ENCODE measurements at places on chromosomes 2 and 18. TPM values are rescaled to one million over a fixed set of nuclear protein-coding genes. Genes with fewer than 3 reads are reported as not detected.

- no peak for DNase-seq
Measured at GRCh38 chr18:31267823-31268481, 50.0 kb upstream of the DSG1 start.

DNA sequence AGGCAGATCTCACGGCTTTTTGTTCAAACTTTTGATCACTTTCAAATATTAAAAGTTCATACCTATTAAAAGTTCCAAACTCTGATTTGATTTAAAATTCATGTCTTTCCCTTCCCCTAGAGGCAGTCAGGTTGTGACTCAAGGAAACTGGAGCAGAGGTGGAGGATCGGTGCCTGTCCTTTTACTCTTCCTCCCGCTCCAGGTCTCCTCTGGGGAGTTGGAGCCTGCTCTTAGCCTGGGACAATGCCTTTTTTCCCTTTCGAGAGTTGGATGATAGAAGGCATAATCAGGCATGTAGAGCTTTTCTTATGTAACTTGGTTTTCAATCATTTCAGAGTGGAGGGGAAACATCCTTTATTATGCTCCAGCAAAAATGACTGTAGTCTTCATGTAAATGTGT, 1706.1 kb upstream of the CELF4 start:
- no peak for DNase-seq

DNA sequence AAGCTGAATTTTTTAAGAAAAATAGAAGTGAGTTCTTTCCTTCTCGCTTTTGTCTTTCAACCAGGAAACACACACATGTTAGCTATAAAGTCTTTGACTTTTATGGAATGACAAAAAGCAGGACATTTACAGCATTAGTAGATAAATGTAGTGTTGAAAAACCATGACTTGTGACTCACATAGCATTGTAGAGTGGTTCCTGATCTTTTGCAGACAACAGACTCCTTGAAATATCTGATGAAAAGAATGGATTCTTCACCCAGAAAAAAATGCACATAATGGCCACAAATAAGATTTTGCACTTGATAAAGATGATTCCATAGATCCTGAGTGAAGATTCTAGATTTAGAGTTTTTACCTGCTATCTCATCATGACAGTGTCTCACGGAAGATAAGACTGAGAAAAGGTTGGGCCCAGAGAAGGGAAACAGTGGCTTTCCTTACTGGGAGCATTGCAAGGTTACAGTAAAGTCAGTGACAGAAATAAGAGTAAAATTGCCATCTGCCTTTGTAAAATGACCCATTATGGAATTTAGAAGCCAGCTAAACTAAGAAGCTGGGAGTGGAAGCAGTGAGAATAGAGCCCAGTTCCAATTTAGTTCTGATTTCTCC, 14.0 kb downstream of the SMARCAL1 start:
- DNase-seq = peak; percentile 90

- peak; percentile 4 for DNase-seq
Measured at GRCh38 chr2:72794572-72794971, 31.3 kb downstream of the EXOC6B start.

DNA sequence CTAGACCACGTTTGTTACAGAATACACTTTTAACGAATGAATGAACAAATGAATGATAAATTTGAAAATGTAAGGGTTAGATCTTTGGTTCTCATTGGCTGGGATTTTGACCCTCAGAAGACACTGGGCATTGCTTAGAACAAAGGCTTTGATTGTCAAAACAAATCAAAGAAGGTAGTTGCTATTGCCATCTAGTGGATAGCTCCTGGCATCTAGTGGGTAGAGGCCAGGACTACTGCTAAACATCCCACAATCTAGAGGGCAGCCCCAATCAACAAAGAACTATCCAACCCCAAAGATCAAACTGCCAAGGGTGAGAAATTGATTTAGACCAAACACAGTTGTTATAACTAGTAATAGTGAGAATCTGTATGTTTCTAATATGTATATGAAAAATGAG, 552.3 kb downstream of the KCNJ3 start:
- DNase-seq = no peak

DNA sequence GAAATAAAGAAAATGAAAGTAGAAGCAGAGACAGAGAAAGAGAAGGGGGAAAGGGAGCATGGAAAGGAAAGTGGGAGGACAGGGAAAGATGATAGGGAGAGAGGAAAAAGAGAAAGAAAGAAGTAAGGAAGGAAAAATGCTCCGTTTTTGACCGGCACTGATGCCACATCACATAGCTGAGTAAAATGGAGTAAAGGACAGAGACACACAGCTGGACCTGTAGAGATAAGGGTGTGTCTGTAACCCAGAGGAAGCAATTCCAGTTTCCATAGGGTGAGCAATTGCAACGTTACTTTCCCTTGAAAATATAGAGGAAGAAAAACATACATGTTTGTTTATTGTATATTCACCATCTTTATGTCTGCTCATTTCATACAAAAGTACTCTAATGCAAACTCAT, 1866.9 kb upstream of the PIK3C3 start:
- DNase-seq = no peak

- no peak for DNase-seq
Measured at GRCh38 chr2:114009205-114009944, 119.5 kb downstream of the ACTR3 start.

DNA sequence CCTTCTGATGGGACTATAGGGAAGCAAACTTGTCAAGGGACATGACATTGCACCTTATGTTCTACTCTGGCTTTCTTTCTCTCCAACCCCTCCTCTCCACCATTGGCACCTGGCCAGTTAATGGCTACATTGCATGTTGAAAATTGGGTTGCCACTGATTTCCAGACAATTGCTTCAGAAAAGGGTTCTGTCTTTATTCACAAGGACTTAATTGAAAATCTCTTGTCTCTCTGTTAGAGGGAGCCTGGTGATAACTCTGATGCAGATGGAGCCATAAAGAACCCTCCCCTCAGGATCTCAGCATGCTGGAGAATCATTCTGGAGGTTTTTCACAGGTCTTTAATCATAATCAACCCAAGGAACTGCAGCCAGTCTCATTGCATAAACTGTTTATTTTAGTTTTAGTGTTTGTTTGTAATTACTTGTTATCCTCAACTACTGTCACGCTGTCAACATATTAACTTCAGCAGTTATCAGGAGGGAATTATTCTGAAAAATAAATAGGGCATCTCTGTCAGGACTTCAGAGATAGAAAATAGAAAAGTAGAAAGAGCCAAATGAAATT, 316.8 kb downstream of the RIT2 start:
- DNase-seq = no peak

GRCh38 chr2:50851886-50852285, 180.0 kb downstream of the NRXN1 start:
- DNase-seq = no peak

DNA sequence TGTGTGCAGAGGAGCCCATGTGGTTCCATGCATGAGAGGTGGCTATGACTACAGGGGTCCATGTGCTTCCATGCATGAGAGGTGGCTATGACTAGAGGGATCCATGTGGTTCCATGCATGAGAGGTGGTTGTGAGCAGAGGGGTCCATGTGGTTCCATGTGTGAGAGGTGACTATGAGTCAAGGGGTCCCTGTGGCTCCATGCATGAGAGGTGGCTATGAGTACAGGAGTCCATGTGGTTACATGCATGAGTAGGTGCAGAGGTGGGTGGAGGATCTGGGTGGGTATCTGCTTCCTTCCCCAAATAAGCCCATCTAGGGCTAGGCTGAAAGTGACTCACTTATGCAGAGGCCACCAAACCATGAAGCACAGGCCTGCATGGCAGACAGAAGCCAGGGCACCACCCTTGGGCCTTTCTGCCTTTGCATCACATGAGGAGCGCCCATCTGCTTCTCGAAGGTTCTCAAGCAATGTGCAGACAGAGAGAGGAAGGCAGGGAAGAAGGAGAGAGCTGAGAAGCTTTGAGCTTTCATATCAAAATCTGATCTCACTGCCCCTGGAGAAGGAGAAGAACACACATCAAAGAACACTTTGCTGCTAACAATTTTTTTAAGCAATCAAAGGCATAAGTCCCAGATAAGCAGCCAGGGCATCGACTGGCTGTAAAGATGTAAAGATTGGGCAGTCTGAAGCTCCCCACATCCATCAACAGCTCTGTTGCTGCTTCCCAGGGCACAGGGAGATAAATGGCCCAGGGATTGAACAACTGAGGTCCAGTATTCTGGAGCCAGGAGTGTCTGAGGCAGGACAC, 137.6 kb downstream of the TNS1 start:
- DNase-seq = no peak

- DNase-seq = no peak
Measured at GRCh38 chr2:27566628-27567027, 16.2 kb upstream of the ZNF512 start.

DNA sequence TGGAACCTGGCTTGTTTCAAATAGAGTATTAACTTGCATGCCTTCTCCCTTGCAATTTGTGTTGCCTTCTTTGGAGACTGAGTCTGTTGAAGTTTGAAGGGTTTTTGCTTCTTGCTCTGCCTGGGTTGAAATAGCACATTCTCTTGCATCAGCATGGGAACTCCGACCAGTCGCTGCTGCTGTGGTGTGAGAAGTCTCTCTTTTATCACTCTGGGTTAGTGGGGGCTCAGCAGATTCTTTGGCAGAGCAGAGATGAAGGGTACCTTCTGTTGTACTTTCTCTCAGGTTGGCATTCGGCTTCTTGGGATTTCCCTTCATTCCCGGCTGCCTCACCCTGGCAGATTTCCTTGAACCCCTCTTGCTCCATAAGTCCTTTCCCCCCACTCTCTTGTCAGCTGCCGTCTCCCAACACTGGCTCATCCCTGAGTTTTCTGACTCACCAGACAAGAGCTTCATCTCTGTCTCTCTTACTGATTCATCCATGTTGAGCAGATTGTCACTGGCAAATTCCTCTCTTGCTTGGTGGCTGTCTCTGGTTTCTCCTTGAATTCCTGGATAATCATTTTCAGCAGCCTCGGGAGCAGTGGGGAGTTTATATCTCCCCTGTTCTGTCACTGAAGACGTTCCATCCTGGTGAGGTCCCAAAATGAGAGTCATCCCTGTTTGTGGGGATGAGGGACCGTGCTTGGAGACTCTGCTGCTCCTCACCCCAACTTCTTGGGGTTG, 49.9 kb downstream of the ALPK2 start:
- DNase-seq = peak; percentile 89

- no peak for DNase-seq
Measured at GRCh38 chr18:26482569-26482968, 65.8 kb downstream of the KCTD1 start.

DNA sequence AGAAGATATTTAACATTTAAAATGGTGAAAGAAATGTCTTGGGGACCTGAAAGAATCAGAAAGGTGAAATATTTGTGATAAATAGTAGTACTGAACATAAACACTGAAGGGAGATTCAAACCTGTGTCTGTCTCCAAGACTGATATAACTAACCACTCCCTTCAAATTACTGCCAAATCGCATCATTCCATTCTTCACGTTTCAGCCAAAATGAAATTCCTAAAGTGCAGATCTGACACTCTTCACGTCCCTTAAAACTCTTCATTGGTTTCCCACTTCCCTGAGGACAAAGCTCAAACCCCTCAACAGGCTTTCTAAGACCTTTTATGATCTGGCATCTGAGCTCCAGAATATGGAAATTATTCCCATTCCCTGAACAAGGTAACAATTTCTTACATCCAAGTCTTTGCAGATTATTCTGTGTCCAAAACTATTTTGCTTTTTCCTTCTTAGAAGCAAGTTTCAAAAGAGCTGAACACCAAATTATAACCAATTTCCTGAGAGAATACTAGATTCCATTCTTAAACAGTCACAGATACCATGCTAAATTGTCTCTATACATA, 18.9 kb downstream of the SLC8A1 start:
- no peak for DNase-seq

DNA sequence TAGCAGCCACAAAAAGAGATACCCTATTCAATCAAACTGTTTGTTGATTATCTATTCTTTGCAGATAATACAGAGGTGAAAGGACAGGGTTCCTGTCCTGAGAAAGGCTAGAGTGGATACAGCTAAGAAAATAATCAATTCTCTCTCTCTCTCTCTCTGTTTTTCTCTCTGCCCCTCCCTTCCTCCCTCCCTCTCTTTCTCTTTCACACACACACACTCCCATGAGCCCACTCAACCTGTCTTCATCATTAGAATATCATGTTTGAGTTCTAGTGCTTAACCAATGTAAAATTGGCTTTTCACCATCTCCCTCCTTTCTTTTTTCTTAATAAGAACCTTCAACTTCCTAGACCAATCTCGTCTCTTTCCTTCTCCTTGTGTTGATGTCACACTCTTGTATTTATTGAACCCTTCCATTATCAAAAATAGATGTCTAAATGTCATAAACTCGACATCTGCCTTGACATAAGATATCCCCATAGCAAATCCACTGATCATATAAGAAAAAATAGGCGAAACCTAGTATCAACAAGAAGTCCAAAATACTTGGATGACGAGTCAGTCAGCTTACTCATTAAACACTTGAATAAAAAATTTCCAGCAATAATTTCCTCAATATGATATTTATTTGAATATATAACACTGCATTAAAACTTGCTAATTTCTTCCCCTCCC, 42.8 kb upstream of the CYTIP start:
- no peak for DNase-seq

GRCh38 chr2:12271589-12271984, 445.1 kb upstream of the TRIB2 start:
- no peak for DNase-seq

- no peak for DNase-seq
Measured at GRCh38 chr2:149885946-149886345, 298.4 kb upstream of the MMADHC start.

- no peak for DNase-seq
Measured at GRCh38 chr2:120451334-120451733, 105.4 kb downstream of the INHBB start.

- no peak for DNase-seq
Measured at GRCh38 chr18:9097349-9097748, 5.2 kb upstream of the NDUFV2 start.

The OXER1 gene
- under 0.01 TPM for total RNA-seq

The CRYBA2 gene
- not detected for total RNA-seq

The ATF2 gene
- 62.5 TPM for total RNA-seq

The ADAM23 gene
- total RNA-seq = 9.5 TPM

The BCS1L gene
- 29.3 TPM for total RNA-seq

The ZNF385B gene
- not detected for total RNA-seq

The PSMD1 gene
- 153 TPM for total RNA-seq

The RFX8 gene
- 1.7 TPM for total RNA-seq

The CROCC2 gene
- not detected for total RNA-seq

Data from fibroblast of villous mesenchyme (primary cell).